CD8-positive, alpha-beta memory T cell (primary cell): ENCODE measurements at places on chromosomes 13 and 19. TPM values are rescaled to one million over a fixed set of nuclear protein-coding genes. Genes with fewer than 3 reads are reported as not detected.

DNA sequence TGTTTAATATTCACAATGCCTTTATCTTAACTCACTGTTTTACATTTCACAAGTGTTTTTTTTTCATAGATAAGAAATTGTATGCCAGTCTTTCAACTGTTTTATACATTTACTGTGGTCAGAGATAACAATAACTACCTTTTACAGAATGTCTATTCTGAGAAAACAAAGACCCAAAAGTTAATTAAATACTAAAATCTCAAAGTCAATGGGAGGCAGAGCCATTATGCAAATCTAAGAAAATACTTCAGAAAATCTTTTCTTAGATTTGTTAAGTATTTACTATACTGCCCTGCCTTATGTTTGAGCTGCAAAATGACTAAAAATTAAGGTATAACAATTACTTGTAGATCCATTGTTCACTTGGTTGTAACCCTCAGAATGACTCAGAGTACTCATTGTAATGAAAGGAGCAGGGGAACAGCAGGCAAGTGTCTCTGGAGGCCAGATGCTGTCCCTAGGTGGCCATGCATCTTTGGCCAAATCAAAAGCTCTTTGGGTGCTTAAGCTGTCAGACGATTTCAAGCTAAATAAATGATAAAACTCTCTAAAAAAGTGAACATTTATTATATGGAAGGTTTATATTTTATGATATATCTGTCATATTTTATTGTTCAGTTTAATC, 770.1 kb upstream of the PCDH20 start:
- DNase-seq = no peak

- DNase-seq = no peak
Measured at GRCh38 chr13:79485014-79485811, 4.3 kb downstream of the NDFIP2 start.

DNA sequence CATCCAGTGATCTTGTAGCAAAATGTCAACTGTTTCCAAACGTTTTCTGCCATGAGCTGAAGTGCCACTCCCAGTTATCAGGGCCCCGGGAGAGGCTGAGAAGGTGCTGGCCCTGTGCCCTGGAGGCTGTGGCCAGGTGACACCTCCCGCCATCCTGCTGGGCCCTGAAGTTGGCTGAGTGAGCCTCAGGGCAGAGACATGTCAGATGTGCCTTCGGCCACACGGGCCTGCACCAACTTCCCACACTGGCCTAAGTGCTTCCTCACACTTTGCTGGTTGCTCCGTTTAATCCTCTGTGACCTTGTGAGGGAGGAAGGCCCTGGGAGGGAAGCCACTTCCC, 4.8 kb downstream of the ADPRHL1 start:
- no peak for DNase-seq

DNA sequence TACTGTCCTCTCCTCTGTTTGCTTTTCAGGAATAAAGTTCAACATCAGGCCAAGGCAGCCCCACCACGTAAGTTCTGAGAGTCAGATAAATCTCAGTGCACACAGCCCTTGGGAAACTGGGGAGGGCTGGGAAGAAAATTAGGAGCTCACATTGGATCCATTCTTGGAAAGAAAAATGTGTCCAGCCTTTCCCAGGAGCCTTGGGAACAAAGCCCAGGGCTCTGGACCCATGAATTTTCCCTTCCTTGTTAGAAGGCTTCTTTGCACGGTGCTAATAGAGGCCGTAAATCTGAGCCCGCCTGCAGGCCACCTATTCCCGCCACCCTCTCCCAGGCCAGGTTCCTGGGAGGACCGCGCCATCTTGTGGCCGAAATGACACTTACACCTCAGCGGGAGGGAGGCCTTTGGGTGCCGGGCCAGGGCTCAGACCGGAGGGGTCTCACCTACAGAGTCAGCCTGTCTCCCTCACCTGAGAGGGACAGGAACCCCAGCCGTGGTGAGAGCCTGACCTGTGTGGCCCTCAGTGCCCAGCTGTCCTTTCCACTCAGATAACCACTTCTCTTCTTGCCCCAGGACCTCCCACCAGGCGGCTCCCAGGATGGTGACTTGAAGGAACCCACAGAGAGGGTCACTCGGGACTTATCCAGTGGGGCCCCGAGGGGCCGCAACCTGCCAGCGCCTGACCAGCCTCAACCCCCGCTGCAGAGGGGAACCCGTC, 25.1 kb upstream of the KCTD15 start:
- peak; percentile 26 for DNase-seq

- no peak for DNase-seq
Measured at GRCh38 chr13:99055735-99056134, 77.9 kb upstream of the DOCK9 start.

DNA sequence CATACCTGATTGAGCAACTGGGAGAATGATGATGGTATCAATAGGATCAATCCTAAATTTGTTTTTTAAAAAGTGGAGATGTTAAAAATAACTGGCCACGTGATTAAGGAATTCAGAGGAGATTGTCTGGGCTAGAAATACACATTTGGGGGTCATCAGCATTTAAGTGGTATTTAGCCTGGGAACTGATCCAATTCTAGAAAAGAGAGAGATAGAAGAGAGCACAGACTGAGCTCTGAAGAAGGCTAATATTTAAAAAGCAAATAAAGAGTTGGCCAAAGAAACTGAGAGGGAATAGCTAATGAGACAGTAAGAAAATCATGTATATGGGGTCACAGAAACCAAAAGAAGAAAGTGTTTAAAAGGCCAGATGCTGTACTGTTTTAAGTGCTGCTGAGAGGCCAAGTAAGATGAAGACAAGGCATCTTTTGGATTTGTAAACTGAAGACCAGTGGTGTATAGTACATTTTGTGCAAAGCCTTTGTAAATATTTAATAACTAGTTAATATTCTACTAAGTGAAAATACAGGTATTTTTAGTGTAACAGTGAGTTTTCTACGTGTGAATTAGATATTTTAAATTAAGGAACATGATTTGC, 40.2 kb downstream of the UBL3 start:
- no peak for DNase-seq

Gene ZNF738
- 8.4 TPM for total RNA-seq

DNA sequence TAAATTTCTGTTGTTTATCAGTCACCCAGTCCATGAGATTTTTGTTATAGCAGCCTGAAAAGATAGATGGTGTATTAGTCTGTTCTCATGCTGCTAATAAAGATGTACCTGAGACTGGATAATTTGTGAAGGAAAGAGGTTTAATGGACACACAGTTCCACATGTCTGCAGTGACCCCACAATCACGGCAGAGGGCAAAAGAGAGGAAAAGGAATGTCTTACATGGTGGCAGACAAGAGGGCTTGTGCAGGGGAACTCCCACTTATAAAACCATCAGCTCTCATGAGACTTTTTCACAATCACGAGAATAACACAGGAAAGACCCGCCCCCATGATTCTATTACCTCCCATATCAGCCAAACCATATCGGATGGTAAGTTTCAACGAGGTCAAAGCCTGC, 309.2 kb downstream of the LIG4 start:
- no peak for DNase-seq

DNA sequence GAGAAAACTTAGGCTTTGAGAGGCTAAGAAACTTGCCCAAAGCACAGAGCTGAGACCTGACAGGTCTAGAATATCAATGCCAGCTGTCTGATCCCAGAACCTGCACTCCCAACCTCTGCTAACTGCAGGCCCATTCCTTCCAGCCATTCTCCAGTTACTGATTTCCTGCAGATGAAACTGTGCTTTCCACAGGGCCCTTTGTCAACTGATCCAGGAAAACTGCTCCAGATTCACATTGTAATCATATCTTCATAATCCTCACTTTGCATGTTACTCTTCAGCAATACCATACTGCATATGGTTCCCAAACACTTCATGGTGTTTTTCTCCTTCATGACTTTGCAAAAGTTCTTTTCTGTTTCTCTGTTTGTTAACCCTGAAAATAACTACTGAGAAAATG, 100.6 kb downstream of the RAP2A start:
- no peak for DNase-seq

DNA sequence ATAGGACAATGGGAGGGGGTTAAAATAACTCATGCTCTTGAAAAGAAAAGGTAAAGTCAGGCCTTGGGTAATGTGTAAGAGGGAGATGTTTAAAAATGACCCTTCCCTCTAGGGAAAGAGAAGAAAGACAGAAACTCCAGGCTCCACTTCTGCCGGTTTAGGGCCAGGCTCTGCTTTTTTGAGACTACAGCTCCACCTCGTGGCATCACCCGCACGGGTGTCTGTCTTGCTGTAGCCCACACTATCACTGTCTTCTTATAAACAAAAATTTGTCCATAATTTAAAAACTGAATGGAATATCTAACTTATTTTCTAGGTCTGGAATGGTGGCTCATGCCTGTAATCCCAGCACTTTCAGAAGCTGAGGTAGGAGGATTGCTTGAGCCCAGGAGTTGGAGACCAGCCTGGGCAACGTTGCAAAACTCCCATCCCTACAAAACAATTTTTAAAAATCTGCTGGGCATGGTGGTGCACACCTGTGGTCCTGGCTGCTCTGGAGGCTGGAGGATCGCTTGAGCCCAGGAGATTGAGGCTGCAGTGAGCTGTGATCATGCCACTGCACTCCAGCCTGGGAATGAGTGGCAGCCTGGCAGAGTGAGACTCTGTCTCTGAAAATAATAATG, 65.1 kb upstream of the GTF3A start:
- peak; percentile 62 for DNase-seq

DNA sequence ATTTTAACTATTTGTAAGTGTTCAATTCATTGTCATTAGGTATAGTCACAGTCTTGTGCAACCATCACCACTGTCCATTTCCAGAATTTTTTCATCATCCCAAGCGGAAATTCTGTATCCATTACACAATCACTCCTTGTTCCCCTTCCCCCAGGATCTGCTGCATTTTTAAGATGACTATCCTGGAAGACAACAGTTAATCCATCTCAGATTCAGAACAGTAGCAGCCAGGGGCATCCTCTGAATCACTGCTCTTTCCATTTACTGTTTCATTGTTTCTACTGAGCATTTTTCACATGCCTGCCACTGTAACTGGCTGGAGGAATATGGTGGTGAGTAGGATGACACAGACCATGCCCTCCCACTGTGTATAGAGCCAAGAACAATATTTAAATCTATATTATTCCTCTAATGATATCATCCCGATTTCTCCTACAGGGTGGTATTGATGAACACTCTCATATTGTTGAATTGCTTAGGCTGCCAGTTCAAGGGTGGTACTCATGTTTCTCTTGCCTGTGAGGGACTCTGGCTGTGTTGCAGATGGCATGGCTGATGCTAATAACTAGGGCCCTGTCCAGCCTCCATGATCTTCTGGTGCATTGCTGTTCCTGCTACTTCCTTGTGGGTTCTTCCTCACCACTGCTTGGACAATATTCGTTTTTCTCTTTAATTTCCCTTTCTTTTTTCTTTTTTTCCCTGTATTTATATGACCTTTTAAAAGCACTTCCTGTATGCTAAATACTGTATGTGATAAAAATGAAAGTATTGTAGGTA, 59.0 kb downstream of the WDFY2 start:
- DNase-seq = no peak

- no peak for DNase-seq
Measured at GRCh38 chr19:52748336-52748950, 13.6 kb upstream of the ZNF611 start.

Gene APOC1
- 5.7 TPM for total RNA-seq

DNA sequence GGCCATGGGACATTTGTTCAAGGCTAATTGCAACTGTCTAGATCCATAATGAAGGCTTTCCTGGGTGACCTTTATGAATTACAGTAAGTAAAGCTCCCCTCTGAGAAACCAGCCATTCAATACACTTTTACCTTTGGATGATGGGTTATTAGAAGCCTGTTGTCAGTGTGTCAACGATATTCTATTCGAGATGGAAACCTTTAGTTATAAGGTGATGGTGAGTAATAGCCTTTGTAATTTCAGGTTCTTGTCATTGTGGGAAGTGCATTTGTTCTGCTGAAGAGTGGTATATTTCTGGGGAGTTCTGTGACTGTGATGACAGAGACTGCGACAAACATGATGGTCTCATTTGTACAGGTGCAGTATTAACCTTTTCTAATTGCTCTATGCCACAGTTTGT, 261.7 kb downstream of the ITGBL1 start:
- no peak for DNase-seq

Gene FCAR
- not detected for total RNA-seq

DNA sequence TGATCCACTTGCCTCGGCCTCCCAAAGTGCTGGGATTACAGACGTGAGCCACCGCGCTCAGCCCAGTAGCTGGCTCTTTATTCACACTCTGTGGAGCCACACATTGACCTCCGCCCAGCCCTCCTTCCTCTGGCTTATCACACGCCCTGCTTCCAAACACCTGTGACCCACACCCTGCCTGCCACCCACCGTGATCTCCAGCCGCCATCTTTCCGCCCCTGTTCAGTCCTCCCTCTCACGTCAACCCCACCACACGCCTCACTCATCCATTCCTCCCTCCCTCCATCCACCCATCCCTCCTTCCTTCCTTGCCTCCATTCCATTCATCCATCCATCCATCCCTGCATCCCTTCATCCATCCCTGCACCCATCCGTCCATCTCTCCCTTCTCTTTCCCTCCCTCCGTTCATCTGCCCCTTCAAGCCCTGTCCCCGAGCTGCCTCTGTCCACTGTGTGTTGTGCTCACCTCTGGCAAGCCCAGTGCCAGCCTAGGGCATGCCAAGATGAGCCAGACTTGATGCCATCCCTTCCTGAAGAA, 17.6 kb downstream of the ZNF296 start:
- DNase-seq = no peak

Gene ZIM2
- total RNA-seq = not detected

Gene CEBPA
- 1.3 TPM for total RNA-seq

GRCh38 chr19:56993851-56994250, 125.9 kb upstream of the USP29 start:
- no peak for DNase-seq

DNA sequence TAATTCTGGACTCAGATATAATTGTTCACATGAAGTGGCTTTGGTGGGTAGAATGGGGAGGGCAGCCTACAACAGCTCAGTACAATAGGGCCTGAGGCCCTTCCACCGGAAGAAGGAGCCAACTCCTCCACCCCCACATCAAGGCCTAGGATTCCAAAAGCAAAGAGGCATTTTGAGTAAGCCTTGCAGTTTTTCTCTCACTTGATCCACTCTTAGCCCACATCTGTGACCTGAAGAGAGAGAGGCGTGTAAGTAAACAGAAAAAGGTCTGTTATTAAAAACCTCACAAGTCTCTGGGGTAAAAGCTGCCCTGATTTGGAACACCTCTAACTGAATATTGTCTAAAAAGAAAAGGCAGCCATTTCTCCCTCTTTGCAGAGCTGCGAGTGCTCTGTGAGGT, 214.1 kb upstream of the KL start:
- no peak for DNase-seq

DNA sequence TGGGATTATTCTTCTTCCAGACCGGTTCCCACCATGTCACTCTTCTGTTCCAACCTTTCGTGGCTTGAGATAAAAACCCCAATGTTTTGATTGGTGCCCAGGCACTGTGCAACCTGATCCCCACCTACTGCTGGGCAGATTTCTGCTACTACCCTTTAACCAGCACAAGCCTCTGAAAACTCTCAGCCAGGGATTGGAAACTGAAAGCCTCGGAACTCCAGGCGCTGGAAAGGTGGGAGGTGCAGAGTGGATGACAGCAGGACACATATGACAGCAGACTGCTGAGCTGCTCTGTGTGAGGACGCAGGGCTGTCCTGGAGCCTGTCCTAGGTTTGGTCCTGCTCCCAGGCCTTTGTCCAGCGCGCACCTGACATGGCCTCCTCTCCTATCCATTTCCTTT, 68.5 kb upstream of the GTF3A start:
- no peak for DNase-seq
